ENCODE measurements at places on chromosomes 6 and 20. TPM values are rescaled to one million over a fixed set of nuclear protein-coding genes. Genes with fewer than 3 reads are reported as not detected.

ARFGEF3 gene
- 1.3 TPM for polyA plus RNA-seq

DNA sequence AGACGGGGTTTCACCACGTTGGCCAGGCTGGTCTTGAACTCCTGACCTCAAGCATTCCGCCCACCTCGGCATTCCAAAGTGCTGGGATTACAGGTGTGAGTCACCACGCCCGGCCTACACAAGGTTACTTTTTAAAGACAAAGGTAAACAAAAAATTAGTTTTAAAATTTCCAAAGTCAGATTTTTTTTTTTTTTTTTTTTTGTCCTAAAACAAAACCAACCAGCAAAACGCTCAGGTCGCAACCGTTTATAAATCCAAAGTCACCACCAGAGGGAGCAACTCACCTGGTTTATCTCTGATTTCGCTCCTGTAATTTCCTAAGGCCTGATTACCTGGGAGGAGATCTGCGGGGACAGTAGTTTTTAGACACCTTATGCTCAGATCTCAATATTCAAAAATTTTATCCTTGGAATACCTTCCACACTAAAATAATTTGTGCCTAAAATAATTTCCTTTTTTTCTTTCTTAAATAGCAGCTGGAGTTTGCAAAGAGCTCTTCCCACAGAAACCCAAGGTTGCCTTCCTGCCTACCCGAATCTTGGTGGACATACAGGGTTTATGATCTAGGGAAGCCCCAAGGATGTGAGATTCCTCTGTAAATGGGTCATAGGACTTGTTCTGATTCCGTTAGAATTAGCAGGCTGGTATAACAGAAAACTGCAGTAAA lies 19.8 kb upstream of the TREM1 start:
- no peak for DNase-seq

ECT2L gene
- polyA plus RNA-seq, result 0.05 TPM

TPX2 gene
- polyA plus RNA-seq, result 0.84 TPM

- no peak for DNase-seq
Observed at GRCh38 chr20:51584737-51585136, 42.2 kb upstream of the NFATC2 start.

DNA sequence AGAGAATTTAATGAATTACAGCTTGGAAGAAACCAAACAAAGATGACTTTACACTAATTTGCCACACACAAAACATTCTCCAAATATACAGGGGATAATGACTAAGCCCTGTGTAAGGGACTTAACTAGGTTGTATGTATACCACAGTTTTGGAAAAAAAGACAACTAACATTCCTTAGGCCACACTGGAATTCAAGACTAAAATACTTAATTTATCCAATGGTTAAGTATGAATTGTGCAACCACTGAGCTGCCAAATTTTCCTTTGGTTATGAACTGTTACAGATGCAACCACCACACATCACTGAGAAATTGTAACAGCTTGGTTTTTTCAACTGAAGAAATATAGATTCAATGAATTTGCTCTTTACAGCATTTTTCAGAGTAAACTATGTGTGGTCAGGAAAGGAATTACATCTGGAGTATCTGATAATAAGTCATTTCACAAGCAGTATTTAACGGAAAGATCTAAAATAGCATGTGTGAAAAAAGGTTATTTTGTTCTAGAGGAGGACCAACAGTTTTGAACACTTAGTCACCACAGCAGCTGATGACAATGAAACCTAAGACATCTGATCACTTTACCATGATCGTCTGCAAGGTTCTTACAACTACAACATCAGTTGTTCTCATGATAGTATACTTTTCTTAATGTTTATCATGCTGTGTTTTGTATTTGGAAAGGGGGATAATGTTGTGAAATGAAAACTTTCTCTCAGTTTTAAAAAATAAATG lies 318.8 kb downstream of the BCKDHB start:
- DNase-seq, result no peak

NFATC2 gene
- 2.1 TPM for polyA plus RNA-seq

- no peak for DNase-seq
Observed at GRCh38 chr6:27294409-27294808, 17.7 kb downstream of the POM121L2 start.

All from urinary bladder (tissue), 4 donors.